Foreskin keratinocyte (primary cell): ENCODE measurements at places on chromosomes 3 and 15. TPM values are rescaled to one million over a fixed set of nuclear protein-coding genes. Genes with fewer than 3 reads are reported as not detected.

TEX55 gene
- total RNA-seq = not detected in 2 replicates

DNA sequence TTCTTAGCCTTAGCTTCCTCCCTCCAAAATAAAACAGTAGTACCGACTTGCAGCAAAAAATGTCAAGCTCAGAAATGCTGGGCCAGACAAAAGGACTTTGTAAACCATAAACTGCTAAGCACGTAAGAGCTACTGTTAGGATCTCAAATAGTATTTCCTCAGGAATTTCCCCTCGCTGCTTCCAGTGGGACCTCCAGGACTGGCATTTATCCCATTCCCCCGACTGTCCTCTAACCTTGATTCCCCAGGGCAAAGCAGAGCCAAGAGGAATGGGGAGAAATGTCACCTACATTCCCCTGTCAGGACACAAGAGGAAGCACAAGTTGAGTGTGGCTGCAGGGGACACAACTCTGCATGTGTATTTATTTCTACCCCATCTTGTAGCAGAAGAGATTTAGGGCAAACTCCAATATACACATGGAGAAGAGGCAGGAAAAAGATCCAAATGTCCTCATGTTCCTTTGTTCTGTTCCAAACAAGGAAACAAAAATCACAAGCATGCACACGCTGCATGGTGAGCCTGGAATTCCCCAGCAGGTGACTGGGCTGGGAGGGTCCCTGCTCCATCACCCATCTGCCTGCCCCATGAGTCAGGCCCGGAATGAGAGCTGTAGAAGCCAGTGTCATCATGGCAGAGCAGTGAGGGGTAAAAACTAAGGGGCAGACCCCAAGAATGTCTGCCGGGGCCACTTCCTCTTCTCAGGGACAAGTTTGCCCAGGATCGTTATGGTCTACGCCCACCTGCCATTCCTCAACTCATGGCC is 4.2 kb downstream of the STOML1 start:
- peak; percentile 80 for DNase-seq

GRCh38 chr3:151210676-151211381 is 7.8 kb upstream of the GPR171 start:
- no peak for DNase-seq

GRCh38 chr3:10337323-10338163 is 16.6 kb upstream of the SEC13 start:
- no peak for DNase-seq

GRCh38 chr15:78004919-78005634 is 72.4 kb downstream of the TBC1D2B start:
- DNase-seq = no peak

FGF7 gene
- not detected in 2 replicates for total RNA-seq

PARP9 gene
- total RNA-seq = 54.1 and 61.9 TPM in 2 replicates

CCK gene
- total RNA-seq = 1.4 and 3.0 TPM in 2 replicates

DNA sequence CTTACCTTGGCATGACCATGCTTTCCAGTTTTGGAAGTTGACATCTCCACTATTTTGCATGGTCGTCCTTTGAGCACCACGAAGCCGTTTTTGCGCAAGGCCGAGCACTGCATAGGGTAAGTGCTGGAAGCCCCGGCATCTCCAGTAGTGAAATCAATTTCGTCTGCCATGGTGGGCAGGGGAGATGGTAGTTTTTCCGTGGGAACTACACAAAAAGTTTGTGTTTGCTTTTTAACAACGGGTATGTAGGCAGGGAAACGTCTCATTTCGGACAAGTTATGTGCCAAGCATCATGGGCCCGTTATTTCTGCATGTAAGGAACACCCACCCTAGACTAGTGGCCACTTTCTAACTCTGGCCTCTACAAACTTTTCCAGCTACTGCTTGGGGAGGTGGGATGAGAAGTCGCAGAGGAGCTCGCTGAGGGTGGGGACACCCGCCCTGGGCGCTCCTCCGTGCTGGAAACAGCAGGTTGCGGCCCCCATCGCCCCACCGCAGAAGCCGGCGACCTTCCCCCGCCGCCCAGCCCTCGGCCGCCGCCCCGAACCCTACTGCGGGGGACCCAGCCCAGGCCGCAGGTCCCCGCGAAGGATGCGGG is 701 bp downstream of the EIF5A2 start:
- no peak for DNase-seq
